Activated T-cell treated with anti-CD3 and anti-CD28 coated beads, Interleukin-2, amount 50 U/mL, for 72 hours (primary cell): ENCODE measurements at places on chromosomes 13 and 19. TPM values are rescaled to one million over a fixed set of nuclear protein-coding genes. Genes with fewer than 3 reads are reported as not detected.

CCDC122 gene
- 2.8 TPM for total RNA-seq

- peaks cover 27% of the 10 kb centered on the region for H3K27me3 ChIP-seq
- H3K27ac ChIP-seq = no peak overlapping the region
- peaks cover 12% of the 10 kb centered on the region for H3K4me1 ChIP-seq
- no peak for DNase-seq
Measured at GRCh38 chr13:24661713-24662112, 18.5 kb upstream of the ATP12A start.

GRCh38 chr13:59360108-59360507 lies 803.6 kb downstream of the DIAPH3 start:
- H3K27me3 ChIP-seq = no peaks in the 10 kb centered on the region
- H3K36me3 ChIP-seq = no peaks in the 10 kb centered on the region
- no peak for DNase-seq

DNA sequence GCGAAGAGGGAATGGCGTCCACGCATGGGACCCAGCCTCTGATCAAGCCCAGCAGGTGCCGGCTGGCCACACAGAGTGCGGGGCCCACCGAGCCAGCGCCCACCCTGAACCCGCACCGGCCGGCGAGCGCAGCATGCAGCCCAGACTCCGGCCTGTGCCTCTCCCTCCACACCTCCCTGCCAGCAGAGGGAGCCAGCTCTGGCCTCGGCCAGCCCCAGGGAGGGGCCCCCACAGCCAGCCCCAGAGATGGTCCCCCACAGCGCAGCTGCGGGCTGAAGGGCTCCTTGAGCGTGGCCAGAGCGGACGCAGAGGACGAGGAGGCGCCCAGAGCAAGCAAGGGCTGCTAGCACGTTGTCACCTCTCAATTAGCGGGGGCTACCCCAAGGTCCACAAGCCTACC lies 904.5 kb downstream of the SLITRK6 start:
- no peak overlapping the region for H3K27ac ChIP-seq
- H3K36me3 ChIP-seq = no peaks in the 10 kb centered on the region
- no peaks in the 10 kb centered on the region for H3K27me3 ChIP-seq
- no peak overlapping the region for H3K4me3 ChIP-seq
- no peak for DNase-seq

DNA sequence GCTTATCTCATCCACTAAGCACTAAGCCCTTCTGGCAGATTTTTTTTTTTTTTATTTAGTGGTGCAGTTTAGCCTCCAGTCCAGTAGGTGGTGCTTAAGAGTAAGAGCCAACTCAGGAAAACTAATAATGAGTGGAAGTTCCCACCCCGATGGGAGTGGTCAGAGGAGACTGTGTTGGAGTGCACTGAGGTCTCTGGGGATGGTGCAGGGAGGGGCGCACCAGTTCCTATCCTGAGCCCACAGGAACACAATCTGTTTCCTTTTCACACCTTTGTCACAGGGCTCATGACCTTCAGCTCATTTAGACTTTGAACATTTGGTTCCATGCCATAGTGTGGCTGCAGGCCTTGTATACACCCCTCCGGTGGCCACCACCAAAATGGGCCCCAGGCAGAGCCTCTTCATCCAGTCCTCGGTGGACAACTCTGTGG lies 367.4 kb downstream of the SPRY2 start:
- no peak for DNase-seq
- peaks cover 2% of the 10 kb centered on the region for H3K36me3 ChIP-seq
- no peaks in the 10 kb centered on the region for H3K4me1 ChIP-seq
- H3K4me3 ChIP-seq = no peak overlapping the region
- H3K27me3 ChIP-seq = no peaks in the 10 kb centered on the region

GRCh38 chr13:112761701-112762689 lies 72.2 kb downstream of the ATP11A start:
- H3K4me3 ChIP-seq = no peak overlapping the region
- H3K4me1 ChIP-seq = peaks cover 9% of the 10 kb centered on the region
- no peaks in the 10 kb centered on the region for H3K36me3 ChIP-seq
- H3K27ac ChIP-seq = no peak overlapping the region
- DNase-seq = no peak

DNA sequence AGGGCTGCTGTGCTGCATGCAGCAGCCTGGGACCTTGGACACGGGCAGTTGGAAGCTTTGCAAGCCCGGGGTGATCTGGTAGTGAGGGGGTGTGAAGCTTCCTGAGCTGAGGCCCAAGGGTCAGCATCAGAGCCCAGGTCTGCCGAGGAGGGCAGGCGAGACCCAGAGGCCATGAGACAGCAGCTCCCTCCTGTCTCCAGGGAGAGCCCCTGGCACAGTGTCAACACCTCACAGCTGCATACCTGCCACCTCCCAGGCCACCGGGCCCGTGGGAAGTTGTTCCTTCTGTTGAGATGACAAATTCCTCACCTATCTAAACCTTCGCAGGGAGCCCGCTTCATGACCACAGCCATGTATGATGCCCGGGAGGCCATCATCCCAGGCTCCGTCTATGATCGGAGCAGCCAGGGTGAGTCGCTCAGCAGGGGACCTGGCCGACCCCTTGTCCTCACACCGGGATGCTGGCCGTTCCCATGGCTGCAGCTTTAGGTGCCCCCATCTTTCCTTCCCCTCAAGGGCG lies 32.1 kb downstream of the CERS1 start:
- DNase-seq = no peak
- peaks cover 6% of the 10 kb centered on the region for H3K36me3 ChIP-seq
- H3K4me3 ChIP-seq = no peak overlapping the region
- H3K27ac ChIP-seq = no peak overlapping the region

DNA sequence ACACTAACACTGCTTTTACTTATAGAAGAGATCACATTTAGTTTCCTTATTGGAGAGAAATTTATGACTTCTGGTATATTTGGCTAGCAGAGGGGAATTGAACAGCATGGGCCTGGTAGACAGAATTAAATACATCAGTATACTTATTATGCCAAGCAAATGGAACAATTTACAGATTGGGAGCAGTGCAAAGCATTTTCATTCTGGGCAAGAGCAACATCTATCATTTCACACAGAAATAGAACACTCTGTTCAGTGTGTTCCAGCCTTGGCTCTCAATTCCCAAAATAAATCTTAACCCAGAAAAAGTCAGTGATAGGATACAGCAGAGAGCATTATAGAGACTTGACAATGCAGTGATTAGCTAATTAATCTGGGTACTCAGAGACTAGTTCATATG lies 604.0 kb upstream of the SLITRK6 start:
- DNase-seq = no peak
- H3K4me3 ChIP-seq = no peak overlapping the region
- H3K27me3 ChIP-seq = no peaks in the 10 kb centered on the region
- peaks cover 1% of the 10 kb centered on the region for H3K36me3 ChIP-seq
- H3K4me1 ChIP-seq = no peaks in the 10 kb centered on the region

DNA sequence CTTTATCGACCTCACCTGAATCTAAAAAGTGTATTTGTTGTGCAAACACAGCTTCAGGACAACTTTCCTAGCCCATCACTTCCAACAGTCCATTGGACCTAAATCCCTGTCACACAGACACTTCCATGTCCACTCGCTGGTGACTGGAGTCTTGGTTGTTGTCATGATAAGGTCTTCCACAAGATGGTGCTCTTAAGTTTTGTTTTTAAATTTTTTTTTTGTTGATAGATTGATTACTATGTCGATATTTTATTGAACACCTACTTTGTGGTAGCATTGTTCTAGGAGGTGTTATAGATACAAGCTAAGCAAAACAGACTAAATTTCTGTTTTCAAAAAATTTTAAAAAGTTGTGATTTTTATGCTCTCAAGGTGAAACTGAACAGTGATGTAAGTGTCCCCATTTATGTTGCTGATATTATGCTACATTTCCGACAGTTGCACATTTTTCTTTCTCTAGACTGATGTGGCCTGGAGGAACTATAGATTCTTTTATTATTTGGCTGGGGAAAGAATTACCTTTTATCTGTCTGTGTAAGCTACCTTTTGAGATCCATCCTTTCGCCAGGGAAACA lies 8.1 kb upstream of the ERICH6B start:
- H3K27ac ChIP-seq = no peak overlapping the region
- peaks cover 43% of the 10 kb centered on the region for H3K27me3 ChIP-seq
- no peaks in the 10 kb centered on the region for H3K4me1 ChIP-seq

GRCh38 chr13:102872531-102872930 lies 26.7 kb downstream of the ERCC5 start:
- peaks cover 25% of the 10 kb centered on the region for H3K4me1 ChIP-seq
- H3K4me3 ChIP-seq = no peak overlapping the region
- H3K36me3 ChIP-seq = peaks cover 15% of the 10 kb centered on the region
- no peak for DNase-seq

CEACAM8 gene
- total RNA-seq = not detected

THSD8 gene
- 27.1 TPM for total RNA-seq

DNA sequence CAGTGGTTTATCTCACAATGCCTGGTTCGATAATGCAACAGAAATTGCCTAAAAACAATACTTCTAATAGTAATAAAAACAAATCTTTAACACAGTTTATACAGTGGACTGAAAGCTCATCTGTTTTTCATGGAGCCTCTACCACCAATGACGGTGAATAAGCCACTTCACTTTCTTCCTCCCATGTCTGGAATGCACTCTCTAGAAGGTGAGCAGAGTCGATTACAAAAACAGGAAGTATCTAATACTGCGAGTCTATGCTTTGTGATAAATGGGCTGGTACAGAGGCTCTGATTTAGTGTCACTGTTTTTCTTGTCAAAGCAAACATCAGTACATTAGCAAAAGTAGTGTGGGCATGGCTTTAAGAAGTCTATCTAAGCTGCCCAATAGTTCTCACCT lies 1348.6 kb upstream of the SLC10A2 start:
- no peaks in the 10 kb centered on the region for H3K36me3 ChIP-seq
- DNase-seq = no peak
- no peaks in the 10 kb centered on the region for H3K4me1 ChIP-seq
- no peak overlapping the region for H3K4me3 ChIP-seq

SEMA6B gene
- total RNA-seq = 0.19 TPM

DNA sequence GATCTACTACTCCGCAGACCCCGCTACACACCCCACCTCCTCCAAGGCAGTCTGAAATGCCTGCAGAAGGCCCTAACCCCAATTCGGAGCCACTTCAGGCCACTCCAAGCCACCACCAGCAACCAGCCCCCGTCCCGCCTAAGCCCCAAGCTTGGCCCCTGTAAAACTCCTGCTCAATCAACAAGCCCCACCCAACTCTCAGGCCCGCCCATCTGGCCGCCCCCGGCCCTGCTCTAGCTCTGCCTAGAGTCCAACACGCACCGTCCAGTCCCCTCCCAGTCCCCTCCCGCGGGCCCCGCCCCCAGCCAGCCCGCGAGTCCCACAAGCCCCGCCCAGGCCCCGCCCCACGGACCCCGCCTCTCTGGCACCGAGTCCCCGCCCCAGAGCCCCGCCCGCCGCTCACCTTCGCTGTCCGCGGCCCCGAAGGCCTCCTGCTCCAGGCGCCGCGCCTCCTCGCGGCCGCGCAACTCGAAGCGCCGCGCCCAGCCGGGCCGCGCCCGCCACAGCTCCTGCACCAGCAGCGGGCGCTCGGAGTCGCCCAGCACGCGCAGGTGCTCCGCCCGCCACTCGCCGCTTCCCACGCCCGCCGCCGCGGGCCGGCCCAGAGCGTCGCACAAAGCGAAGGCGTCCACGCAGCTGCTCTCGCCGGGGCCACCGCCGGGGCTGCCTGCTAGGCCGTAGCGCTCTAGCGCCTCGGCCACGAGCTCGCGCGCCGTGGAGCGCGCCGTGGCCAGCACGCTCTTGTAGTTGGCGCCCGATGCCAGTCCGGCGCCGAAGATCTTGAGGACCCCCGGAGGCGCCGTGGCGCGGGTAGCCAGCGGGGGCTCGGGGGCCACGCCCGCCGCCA lies 1.6 kb downstream of the RASIP1 start:
- H3K27me3 ChIP-seq = no peaks in the 10 kb centered on the region
- H3K4me3 ChIP-seq = peak overlapping the region; percentile 85
- H3K27ac ChIP-seq = no peak overlapping the region

DNA sequence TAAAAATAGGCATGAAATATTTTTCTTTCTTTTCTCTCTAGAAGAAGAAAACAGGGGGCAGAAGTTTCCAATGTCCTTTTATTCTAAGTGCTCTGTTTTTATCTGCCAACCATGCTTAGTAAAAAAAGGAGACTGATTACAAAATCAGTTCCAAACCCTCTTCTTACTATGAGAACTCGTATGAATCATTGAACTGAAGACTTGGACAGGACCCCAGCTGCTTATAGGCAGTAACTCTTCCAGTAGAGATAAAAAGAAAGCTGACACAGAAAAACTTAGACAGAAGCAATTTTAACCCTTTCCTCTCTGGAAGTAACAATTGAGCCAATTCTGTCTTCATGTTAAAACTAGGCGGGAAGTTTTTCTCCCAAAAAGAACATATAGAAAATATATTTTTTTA lies 24.5 kb upstream of the FREM2 start:
- no peak overlapping the region for H3K4me3 ChIP-seq
- H3K36me3 ChIP-seq = no peaks in the 10 kb centered on the region
- H3K27me3 ChIP-seq = no peaks in the 10 kb centered on the region
- DNase-seq = no peak

DNA sequence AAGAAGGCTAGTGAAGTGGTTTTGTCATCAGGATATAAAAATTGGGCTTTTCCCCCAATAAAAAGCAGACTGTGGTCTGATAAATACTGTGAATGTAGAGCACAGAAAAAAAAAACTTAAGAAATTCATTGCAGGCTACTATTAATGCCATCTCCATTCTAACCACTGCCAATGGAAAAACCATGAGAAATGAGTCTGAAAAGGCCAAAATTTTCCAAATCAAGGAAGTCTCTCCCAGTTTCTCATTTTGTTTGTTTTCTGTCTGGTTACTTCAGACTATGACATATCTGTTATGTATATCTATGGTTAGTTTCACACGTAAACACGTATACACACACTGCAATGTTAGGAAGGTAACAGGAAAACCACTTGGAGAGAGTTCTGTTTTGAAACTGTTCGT lies 193.6 kb upstream of the TSC22D1 start:
- peaks cover 23% of the 10 kb centered on the region for H3K4me1 ChIP-seq
- H3K27ac ChIP-seq = no peak overlapping the region
- H3K36me3 ChIP-seq = no peaks in the 10 kb centered on the region
- H3K27me3 ChIP-seq = no peaks in the 10 kb centered on the region
- no peak overlapping the region for H3K4me3 ChIP-seq

DNA sequence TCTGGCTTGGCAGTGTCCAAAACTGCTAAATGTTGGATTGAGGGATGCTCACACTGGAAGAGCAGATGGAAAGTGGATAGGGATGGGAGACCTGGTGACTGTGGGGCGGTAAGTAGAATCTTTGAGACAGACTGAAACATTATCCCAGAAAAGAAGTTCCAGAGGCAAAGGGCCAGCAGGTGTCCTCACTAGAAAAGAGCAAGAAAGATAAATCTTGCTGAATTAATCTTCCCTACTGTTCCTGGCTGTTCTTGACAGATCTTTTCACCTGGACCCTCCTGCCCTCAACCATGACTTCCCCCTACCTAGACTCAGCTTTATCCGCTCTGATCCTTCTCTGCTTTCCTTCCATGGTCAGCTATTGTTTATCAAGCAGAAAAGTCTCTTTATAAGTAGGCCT lies 35.0 kb upstream of the FRY start:
- no peak overlapping the region for H3K27ac ChIP-seq
- no peak overlapping the region for H3K4me3 ChIP-seq
- H3K27me3 ChIP-seq = no peaks in the 10 kb centered on the region

ZNF613 gene
- total RNA-seq = 4.2 TPM

- peaks cover 5% of the 10 kb centered on the region for H3K4me1 ChIP-seq
- H3K27me3 ChIP-seq = no peaks in the 10 kb centered on the region
- H3K36me3 ChIP-seq = peaks cover 3% of the 10 kb centered on the region
- H3K4me3 ChIP-seq = no peak overlapping the region
Measured at GRCh38 chr19:11142528-11143171, 12.9 kb downstream of the SPC24 start.

SLC10A2 gene
- not detected for total RNA-seq

FGF21 gene
- total RNA-seq = not detected
